ENCODE measurements at places on chromosomes 1 and 21.

DNA sequence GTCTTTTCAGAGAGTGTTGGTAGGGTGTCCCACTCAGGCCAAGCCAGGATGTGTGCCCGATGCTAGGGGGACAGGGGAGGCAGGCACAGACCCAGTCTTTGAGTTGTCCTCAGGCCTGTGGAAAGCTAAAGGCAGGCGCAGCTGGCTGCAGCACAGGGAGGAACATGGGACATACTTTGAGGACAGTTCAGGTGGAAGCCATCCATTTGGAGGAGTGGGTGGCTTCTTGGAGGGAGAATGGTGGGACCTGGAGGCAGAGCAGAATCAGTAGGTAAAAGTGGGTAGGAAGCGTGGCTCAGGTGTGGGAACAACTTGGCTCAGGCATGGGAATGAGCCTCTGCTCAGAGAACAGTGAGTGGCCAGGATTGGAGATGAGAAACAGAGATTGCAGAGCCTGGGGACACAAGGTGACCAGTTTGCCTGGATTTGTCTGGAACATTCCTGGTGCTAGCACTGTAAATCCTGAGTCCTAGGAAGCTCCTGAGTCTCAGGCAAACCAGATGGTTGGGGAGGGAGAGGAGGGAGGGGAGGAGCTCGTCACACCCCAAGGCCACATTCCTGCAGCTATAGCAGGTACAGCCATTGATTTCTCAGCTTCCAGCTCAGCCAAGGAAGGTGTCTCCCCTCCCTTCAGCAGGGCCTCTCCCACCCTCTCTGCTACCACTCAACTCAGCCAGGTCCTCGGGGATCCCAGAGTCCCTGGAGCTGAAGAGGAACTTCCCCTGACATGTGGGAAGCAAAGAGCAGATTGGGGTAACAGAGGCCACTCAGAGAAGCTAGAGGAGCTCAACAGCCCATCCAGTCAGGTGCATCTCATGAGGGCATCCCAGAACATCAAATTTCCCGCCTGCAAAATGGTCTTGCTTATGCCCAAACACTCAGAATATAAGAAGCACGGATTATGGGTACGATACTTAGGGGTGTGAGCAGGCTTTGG is 65.2 kb upstream of the TINAGL1 start:
- no peak for DNase-seq

DNA sequence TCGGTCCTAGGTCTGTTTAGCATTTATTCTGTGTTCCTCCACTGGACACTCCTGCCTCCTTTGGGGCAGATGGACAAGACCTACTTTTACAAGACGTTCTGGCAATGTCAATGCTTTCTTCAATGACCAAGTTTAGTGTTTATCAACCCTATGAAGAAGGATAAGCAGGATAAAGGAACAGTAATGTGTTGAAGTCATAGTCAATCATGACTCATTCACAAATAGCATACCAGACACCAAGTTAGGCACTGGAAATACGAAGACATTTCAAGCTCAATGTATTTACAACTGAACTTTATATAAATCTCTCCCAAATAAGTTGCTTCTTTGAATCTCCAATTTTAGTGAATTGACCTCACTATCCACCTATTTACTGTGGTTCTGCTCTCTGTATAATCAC is 4.8 kb upstream of the SLC35D1 start:
- DNase-seq = no peak

DNA sequence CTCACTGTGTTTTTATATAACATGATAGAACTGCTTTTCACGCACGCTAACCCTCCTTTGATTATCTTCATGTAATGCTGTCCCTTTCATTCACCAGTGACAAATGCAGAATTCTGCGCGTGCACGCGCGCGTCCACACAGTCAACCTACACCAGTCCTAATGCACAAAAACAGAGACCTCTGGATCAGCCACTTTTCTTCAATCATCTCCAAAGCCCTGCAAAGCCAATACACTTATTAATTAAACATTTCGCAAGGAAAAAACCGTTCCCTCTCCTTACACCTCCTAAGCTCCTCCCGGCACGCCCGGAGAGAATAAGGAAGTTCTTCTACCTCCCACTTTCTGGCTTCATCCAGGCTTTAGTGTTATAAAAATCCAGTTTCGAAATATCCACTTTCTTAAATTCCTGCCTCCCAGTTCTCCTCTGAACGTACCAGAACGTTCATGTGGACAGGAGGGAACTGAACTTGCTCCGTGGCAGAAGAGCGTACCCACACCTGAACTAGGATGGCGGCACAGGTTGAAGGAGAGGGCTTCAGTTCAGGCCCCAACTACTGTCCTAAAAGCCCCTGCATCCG is 4.6 kb downstream of the LMX1A start:
- no peak for DNase-seq

DNA sequence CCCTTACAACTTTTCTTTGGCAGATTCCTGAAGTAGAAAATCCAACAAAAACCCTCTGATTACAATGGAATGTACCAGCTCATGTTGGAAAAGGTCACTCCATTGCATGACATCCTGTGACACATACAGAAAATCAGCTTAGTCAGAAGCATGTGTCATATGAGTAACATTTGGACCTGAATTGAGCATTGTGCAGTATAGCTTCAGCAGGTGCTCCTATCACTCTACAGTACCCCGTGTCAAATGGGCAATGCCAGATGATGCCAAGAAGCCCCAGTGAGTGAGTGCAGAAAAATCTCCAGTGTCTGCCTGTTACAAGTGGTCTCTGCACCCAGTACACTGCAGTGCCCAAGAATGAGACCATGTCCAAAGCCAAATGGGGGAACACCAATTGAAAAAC is 129.7 kb upstream of the RUNX1 start:
- no peak for DNase-seq

DNA sequence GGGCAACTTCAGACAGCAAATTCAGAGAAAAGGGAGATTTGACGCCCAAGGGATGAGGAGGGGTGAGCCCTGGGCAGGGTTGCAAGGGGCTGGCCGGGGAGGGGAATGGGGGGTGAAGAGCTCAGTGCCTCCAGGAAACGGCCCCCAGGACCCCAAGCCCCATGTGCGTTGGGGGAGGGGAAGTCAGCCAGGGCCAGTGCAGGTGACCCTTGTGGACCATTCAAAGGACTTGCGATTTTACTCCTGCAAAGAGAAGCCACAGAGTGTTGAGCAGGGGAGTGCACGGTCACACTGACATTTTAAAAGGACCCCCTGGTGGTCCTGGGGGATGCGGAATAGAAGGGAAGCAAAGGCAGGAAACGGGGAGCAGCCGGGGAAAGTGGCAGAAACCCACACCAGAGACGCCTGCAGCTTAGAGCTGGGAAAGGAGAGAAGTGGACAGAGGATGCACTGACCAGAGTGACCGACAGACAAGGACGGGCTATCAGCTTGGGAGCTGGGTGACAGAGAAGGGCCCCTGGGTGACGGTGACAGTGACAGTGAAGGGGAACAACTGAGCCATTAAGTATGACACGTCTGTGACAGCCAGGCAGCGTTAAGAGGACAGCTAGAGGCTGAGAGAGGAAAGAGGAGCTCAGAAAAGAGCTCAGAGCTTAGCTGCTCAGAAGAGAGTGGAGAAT is 54.0 kb upstream of the TMEM51 start:
- peak; percentile 38 for DNase-seq

- no peak for DNase-seq
Observed at GRCh38 chr1:231139125-231139649, 22.7 kb upstream of the TRIM67 start.

DNA sequence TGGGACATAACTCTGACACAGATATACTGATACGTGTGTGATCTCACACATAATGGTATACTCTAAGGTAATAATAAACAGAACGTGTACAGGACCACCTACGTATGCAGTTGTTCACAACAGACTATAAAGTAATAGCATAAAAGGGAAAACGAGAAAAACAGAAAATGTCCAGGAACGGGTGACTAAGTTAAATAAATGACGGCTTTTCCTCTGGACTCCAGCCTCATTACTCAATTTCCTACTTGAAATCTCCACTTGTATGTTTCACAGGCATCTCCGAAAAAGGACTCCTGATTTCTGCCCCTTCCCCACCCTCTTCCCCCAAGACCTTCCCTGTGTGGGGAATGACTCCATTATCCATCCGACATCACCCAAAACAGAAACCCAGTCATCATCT is 95.1 kb downstream of the JAK1 start:
- DNase-seq = no peak

GRCh38 chr21:25175938-25176337 is 431.3 kb downstream of the MRPL39 start:
- no peak for DNase-seq

GRCh38 chr21:44773291-44773932 is 28.2 kb downstream of the UBE2G2 start:
- DNase-seq = no peak

DNA sequence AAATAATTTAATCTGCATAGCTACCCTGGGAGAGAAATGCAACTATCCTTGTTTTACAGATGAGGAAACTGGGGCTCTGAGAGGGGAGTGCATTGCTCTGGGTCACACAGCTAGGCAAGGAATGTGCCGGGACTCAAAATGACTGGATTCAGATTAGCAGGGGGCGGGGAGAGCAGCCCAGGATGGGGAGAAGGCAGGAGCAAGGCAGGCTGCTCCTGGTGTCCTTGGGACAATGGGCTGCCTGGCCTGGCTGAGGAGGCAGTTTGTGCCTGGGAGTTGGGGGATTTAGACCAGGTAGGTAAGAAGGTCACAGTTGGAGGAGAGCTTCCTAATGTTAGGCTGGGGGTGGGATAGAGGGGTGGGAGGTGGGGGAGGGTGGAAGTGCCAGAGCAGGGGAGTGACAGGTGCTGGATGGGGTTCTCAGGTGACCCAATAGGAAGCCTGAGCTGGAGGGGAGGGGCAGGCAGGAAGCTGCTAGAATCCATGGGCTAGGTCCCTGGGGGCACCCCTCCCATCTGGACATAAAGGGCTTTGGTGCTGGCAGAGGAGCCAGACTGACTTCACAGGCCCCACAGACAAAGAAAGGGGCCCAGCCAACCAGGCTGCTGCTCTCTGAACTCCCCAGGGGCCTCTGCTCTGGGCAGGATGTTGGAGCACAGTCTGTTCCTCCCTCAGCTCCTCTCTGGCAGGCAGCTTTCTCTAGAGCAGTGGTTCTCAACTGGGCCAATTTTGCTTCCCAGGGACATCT is 29.0 kb downstream of the TRIM62 start:
- DNase-seq = peak; percentile 93

- no peak for DNase-seq
Observed at GRCh38 chr1:17393230-17393629, 21.2 kb downstream of the PADI6 start.

GRCh38 chr1:43711524-43712386 is 4.4 kb downstream of the ST3GAL3 start:
- DNase-seq = no peak

GRCh38 chr1:107563441-107563840 is 401.5 kb downstream of the VAV3 start:
- DNase-seq = no peak

- no peak for DNase-seq
Observed at GRCh38 chr1:178238722-178239510, 145.0 kb downstream of the RASAL2 start.

- DNase-seq = no peak
Observed at GRCh38 chr1:4058706-4059105, 158.6 kb upstream of the C1orf174 start.

DNA sequence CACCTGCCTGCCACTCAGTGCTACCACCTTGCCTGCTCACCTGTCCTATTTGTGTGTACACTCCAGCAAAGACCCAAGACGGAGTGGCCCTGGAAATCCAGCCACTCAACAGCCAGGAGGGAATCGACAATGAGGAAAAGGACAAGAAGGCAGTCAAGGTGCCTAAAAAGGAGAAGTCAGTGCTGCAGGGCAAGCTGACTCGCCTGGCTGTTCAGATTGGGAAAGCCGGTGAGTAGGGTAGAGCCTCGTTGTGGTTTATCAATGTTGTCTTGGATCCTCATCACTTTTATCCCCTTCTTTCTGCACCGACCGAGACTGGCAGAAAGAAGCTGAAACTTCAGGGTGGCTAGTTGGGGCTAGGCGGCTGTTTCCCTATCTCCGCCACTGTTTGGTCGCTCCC is 61.4 kb upstream of the LAX1 start:
- no peak for DNase-seq

- DNase-seq = peak; percentile 94
Observed at GRCh38 chr1:21573971-21574465, 64.8 kb downstream of the ALPL start.

GRCh38 chr1:244005455-244005854 is 45.6 kb upstream of the ZBTB18 start:
- DNase-seq = no peak

- no peak for DNase-seq
Observed at GRCh38 chr1:214337511-214337910, 56.6 kb downstream of the SMYD2 start.

- DNase-seq = no peak
Observed at GRCh38 chr1:112625696-112626095, 6.1 kb downstream of the CAPZA1 start.

GRCh38 chr1:26730695-26731094 is 34.9 kb downstream of the ARID1A start:
- DNase-seq = no peak

DNA sequence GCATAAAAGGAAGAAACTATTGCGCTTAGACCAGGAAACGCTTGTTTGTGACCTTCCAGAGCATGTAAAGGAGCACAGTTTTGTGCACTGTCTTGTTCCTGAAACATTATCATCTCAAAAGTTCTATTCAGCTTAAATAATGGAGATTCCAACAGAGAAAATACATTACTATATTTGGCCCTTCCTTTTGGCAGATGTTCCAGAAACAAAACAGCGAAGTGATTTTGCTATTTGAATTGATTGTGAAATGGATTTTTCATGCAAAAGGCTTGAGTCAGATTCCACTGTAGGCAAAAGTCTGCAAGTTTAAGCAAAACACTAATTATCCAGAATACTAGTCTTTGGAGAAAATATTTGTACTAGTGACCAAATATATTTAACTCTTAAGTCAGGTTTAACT is 80.3 kb upstream of the PTBP2 start:
- DNase-seq = no peak

- peak; percentile 99 for DNase-seq
Observed at GRCh38 chr1:8026153-8026975, at the start of gene ERRFI1. Gene ERRFI1, minus strand, starts transcription at chr1:8026309. Its CDS starts 10,690 bp downstream, at chr1:8015619.

- no peak for DNase-seq
Observed at GRCh38 chr1:99786751-99787501, 20.5 kb upstream of the FRRS1 start.

GRCh38 chr1:207876131-207876530 is 34.8 kb downstream of the CD34 start:
- no peak for DNase-seq

DNA sequence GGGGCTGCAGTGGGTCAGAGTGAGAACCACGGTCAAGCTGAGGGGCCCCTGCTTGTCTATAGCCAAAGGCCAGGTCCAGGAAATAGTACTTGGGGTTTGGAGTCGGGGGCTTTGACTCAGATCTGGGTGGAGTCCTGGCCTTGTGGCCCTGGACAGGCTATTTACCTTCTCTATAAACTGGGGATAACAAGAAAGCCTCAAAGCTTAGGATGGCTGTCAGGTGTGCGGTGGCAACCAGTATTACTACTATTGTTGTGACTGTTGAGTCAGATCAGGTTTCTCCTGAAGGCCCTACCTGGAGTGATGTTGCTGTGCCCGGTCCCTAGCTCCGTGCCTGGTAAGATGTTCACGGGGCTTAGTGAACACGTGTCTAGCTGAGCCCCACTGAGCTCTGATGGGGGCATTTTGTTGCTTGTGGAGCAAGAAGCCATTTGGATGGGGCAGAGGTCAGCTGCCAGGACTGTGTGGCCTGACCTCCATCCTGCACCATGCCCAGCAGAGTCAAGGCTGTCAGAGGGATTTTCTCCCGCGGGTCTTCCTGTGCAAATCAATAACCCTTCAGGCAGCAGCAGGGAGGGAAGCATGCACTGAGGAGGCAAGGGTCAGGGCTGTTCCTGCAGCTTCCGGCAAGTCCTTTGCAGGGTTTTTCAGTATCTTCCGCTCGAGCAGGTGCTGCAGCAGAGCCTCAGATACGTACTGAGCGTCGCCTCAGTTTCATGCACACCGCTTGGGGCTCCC is 170.3 kb downstream of the CAMTA1 start:
- no peak for DNase-seq
